Esophagus squamous epithelium (tissue), 5 donors: ENCODE measurements at places on chromosomes 3 and 15. TPM values are rescaled to one million over a fixed set of nuclear protein-coding genes. Genes with fewer than 3 reads are reported as not detected.

DNA sequence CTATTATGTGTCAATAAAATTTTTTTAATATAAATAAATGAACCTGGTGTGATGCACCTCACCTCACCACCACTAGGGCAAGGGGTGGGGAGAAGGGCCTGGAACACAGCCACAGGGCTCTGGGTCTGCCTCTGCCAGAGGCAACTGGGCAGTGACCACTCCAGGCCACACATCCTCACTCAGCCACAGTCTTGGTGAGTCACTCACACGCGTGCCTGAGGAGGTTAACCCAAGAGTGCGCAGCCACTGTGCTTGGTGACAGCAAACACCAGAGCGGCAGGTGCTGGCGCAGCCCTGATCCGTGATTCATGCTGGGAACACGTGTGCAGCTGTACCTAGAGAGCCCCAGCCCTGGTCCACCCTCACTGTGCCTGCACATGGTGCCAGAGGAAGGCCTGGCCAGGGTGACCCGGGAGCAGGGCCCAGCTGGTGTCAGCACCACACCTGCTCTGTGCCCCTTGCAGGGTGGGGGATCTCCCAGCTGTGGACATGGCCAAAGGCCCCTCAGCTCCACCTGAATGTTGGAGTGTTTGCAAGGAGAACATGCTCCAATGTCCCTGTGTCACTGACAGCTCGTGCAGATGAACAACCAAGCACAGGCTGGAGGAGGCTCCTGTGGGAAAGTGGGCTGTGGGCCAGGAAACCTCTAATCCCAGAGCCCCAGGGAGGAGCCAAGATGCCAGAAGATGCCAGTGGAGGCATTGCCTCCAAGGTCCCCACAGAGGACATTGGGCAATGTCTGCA, 2.1 kb downstream of the SLC41A3 start:
- DNase-seq, result no peak

Gene CHL1
- total RNA-seq, result 3.7 TPM

DNA sequence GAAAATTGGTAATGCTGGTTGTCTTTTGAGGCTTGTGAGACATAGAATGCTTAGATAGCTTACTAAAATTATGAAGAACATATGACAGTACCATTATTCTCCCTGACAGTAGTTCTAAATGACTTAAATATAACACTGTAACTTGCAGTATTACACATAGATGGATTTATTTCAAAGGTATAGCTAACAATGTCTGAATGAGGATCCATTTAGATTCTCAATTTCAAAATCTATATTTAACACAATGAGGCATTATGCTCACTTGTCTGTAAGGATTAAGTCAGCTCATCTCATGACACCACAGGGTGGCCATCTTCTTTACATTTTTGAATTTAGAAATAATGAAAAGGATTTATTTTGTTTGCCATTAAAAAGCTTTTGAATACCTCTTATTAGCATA, 108.4 kb downstream of the CCNL1 start:
- DNase-seq, result no peak

Gene POLQ
- 8.4 TPM for total RNA-seq
